GM06990 (cell line): ENCODE measurements at places on chromosomes 1 and 21.

DNA sequence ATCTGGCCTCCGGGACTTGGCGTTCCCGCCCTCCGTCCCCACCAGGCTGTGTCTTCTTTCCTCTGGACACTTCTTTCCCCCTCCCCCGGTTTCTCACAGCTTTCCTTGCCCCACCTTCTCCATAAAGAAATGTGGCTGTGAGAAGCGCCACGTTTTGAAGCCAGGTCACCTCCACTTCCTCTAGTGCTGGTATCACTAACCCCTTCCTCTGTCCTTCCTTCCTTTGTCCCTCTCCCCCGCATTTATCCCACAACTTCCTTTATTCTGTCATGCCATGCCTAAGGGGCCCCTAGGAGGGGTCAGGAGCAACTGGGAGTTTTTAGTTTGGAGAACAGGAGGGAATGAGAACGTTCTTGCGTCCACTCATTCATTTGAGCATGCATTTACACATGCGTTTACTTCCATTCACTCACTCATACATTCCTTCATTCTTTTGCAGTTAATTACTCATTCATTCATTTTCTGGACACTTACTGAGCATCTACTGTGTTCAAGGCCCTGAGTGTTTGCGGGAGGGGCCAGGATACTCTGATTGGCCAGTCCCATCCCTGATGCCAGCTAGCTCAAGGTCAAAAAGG is 5.0 kb upstream of the ACOT11 start:
- DNase-seq = no peak

DNA sequence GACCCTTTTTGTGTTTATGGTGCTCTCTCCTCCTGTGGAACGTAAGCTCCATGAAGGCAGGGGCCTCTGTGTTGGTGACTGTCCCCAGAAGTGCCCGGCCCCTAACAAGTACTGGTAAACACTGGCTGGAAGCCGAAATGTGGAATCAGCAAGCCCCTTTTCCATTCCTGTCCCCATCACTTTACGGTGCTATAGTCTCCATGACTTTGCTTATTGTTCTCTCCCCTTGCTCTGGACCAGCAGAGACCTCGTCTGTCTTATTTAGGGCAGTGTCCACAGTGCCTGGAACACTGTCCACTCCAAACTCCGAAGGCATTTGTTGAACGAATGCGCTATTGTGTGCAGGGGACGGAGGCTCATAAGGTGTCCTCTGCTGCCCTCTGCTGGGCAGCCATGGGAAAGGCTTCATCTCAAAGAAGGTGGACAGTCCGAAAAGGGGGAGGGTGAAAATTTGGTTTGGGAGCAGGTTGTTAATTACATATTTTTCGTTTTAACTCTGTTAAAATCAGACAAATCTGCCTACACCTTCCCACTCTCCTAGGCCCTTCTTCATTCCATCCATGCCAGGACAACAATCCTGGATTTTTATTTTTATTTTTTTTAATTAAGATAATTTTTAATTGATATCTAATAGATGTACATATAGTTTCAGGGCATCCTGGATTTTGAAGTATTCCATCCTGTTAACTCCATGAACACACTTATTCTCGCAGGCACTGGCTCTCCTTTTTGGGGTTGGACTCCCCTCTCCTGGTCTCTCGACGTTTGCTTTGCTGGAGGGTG is 115.6 kb downstream of the PGBD5 start:
- DNase-seq = no peak

- DNase-seq = no peak
These were observed 59.3 kb downstream of the PLPP3 start for GRCh38 chr1:56520016-56520601.

GRCh38 chr1:162950187-162950586 is 89.2 kb upstream of the CCDC190 start:
- no peak for DNase-seq

GRCh38 chr1:112172294-112172882 is 182.9 kb upstream of the KCND3 start:
- DNase-seq = no peak

GRCh38 chr1:59593798-59594790 is 220.7 kb upstream of the HOOK1 start:
- DNase-seq = no peak

DNA sequence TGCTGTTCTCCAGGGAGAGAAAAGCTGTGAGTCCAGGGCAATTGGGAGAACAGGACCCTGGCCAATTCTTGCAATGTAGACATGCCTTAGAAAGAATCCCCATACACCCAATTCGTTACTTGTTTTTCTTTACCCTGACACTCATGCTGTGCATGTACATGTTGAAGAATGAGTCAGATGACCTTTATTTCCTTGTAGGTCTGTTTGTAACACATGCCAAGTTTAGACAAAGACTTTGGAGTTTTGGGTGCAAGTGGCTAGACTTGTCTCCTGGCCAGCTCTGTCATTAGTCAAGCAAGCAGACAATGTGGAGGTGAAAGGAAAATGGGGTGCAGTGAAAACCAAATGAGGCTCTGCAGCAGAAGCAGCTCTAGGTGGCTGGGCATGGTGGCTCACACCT is 38.1 kb downstream of the GNPAT start:
- no peak for DNase-seq

- DNase-seq = peak; percentile 29
These were observed 113.2 kb downstream of the LRRC53 start for GRCh38 chr1:74399249-74399648.

DNA sequence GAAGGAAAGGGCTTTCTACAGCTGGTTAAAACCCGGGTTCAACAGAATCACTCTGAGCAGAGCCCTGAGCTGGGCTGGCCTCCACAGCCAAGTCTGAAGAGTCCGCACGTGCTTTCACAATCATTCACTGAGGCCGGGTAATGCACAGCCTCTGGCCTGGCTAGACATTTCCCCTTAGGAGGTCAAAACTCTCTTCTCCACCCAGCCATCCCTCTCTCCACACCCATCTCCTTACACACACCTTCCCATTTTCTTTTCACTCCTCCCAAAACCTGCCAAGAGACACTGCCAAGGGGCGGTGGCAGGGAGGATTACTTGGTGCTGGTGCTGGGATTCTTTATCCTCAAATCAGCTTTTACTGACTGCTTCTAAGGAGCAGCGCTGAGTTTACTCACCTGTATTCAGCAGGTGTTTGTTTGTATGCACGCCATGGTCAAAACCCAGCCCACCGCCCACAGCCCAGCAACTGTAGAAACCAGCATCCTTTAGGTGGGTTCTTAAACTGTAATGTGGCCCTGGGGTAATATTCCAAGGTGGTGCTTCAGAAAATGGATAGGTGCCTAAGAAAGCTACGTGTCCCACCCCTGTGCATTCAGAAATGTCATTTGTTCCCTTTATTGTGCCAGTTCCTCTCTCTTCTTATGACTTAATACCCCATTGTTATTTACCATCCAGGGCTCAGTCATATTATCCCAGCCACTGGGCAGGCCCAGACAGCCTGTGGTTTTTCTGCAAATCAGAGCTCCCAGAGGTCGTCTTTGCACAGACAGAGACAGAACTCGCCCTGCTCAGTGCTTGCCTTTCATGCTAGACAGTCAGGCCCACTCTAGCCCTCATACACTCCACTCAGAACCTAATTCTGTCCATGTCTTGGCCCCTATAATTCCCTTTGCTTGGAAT is 80.2 kb downstream of the ADSS2 start:
- no peak for DNase-seq

DNA sequence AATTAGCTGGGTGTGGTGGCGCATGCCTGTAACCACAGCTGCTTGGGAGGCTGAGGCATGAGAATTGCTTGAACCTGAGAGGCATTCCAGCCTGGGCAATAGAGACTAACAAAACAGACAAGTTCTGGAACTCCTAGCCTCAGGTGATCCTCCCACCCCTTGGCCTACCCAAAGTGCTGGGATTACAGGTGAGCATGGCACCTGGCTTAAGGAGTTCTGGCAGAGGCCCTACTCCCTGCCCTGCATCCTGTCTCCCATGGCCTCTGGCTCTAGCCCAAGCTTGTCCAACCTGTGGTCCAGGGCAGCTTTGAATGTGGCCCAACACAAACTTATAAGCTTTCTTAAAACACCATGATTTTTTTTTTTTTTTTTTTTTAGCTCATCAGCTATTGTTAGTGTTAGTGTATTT is 20.4 kb downstream of the TOMM20 start:
- no peak for DNase-seq

DNA sequence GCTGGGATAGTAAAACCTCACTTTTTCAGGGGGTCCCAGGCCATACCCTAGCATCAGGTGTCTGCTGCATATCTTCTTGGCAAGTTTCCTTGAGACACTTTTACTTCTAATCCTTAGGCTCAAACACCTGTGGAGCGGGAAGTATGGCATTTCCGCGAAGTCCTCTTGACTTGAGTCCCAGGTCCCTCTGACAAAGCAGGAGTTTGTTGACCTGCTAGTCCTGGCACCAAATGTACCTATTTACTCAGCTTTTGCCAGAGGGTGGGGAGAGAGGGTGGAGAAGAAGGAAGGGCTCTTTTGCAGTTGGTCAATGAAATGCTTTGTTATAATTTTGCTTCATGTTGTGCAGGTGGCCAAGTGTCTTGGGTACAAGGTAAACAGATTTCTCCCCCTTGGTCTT is 59.7 kb downstream of the CLIC6 start:
- DNase-seq = no peak

DNA sequence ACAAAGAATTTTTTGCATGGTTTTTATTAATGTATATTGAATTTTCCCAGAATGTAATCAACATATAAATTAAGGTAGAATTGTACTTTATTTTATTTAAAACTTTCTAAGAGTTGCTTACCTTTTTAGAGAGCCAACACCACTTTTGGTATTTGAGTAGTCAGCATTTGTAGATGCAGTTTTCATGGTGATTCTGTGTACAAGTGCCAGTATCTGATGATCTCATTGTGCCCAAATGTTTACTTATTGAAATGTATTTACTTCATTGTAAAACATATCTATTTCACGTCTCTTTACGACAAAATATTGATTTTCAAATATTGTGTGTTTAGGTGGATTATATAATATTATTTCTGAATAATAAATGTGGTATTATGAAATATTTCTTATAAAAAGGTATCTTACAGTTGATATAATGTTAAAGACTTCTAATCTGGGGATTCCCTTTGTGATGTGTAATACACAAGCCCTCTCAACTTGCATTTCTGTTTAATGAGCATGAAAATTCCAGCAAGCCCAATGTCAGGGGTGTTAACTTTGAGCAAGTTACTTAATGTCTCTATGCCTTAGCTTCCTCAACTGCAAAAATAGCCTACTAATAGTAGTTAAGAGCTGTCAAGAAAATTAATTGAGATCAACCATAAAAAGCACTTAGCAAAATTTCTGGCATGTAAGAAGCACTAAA is 141.8 kb upstream of the ZNF648 start:
- DNase-seq = no peak

- DNase-seq = no peak
These were observed 151.9 kb downstream of the CASZ1 start for GRCh38 chr1:10644307-10645128.

- DNase-seq = no peak
These were observed 567.2 kb downstream of the SMYD3 start for GRCh38 chr1:245939756-245940345.

- no peak for DNase-seq
These were observed 46.4 kb downstream of the TTC39A start for GRCh38 chr1:51283979-51284378.

DNA sequence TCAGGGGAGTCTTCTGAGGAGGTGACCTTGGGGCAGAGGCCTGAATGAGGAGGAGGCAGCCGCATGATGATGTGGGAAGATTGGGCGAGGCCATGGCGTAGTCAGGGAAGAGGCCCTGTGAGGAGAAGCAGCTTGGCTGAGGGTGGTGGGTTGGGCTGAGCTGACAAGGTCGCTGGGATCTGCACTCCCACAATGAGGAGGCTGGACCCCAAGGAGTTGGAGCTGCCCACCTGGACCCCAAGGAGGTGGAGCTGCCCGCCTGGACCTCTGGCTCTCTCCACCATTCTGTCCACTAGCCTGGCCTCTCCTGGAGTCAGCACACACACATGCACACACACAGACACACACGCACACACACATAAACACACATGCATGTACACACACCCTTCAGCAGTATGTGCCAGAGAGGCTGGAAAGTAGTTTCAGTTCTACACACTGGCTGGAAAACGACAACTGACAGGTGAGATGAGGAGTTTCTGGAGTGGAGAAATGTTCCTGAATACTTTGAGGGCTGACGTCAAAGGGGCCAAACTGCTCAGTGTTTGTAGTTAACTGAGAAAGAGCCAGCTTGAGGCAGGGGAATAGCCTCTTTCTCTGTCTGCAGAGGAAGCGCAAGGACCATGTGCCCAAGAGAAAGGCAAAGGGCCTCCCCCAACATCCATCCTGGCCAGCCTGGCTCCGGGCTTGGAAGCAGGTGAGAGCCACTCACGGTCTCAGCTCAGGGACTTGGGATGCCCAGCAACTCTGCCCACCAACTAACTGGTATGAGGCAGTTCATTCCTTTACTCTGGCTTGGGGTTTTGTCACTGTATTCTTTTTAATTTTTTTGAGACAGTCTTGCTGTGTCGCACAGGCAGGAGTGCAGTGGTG is 7.1 kb downstream of the SMPDL3B start:
- no peak for DNase-seq

DNA sequence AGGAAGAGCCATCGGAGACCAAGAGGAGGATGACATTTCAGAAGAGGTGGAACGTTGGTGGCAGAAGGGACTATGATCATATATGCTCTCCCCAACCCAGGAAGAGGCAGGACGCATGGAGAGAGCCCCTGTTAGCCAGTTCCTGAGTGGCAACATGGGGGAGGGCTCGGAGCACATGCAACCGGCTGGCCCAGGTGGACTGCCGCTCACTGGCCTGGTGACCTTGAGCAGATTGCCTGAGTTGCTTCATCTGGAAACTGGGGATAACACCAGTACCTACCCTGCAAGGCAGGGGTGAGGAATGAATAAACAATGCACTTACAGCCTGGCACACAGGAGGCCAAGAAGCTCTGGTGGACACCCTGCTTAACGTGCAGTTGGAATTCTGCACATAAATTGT is 29.0 kb downstream of the SYT6 start:
- no peak for DNase-seq

- no peak for DNase-seq
These were observed 25.9 kb downstream of the STPG1 start for GRCh38 chr1:24387636-24388175.

DNA sequence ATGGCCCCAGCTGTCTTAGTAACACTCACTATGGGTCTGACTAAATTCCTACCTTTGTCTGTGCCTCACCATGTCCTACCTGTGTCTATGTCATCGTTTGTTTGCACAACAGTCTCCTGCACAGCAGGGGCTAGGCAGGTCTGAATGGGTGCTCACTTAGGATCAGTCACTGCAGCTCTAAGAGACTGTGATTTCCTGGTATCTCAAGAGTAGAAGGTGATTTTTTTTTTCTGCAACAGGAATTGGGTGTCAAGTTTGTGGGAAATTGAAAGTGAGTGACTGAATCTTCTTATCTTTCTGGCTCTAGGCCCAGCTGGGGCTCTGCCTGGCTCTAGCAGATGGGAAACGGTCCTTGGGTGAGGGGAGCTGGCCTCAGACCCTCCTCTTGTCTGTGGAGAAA is 46.4 kb upstream of the TRABD2B start:
- DNase-seq = no peak

GRCh38 chr21:40333731-40334130 is 466.5 kb downstream of the PCP4 start:
- no peak for DNase-seq
